ENCODE measurements at places on chromosomes 2 and 18.

GRCh38 chr2:65037178-65037577 lies 19.0 kb upstream of the CEP68 start:
- no peak for DNase-seq

- DNase-seq: peak; percentile 44
These were observed 554.5 kb downstream of the STK39 start for GRCh38 chr2:167692936-167693335.

DNA sequence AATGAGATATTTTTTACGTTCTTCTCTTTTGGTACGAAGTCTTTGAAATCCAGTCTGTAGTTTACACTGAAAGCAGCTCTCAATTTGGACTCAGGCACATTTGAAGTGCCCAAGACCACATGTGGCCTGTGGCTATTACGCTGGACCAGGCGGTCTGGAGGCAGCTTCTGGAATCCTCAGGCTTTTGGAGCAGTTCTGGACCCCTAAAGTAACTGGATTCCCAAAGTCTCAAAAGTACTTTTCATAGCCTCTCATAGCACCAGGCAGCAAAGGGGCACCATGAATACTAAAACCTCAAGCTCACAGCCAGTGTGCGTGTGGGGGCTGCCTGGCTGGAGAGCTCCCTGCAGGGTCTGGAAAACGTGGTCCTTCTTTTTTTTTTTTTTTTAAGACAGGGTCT lies 119.0 kb downstream of the SMAD7 start:
- no peak for DNase-seq

DNA sequence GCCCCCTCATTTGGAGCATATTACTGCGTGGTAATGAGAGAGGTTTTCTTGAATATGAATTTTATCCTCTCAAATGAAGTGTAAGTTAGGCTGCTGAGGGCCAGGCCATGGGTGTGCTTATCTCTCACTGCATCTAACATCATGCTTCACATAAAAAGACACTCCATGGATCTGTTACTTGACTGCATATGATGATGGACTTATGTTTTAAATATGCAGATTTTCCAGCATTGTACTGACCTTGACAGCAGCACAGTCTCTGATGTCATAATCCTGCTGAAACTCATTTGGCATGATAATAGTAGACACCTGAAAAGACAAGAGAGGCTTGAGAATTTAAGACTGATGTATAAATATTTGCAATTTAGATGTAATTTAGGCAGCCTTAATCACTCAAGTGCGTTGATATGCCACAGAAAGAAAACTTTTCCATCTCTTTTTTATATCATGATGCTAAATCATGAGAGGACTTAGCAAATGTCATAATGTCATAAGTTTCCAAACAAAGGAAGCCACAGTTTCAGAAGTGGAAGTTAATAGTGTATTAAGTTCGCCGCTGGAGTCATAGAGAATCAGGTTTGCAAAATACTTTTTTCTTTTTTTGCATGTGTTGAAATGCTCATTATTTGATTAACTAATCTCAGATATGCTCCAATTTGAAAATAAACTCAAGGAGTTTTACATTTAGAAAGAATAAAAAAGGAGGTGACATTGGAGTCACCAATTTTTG lies 62.7 kb upstream of the CD302 start:
- DNase-seq: no peak

- no peak for DNase-seq
These were observed 70.3 kb upstream of the ACVR1C start for GRCh38 chr2:157699009-157699408.

GRCh38 chr2:240538031-240538780 lies 19.6 kb downstream of the ANKMY1 start:
- DNase-seq: no peak

DNA sequence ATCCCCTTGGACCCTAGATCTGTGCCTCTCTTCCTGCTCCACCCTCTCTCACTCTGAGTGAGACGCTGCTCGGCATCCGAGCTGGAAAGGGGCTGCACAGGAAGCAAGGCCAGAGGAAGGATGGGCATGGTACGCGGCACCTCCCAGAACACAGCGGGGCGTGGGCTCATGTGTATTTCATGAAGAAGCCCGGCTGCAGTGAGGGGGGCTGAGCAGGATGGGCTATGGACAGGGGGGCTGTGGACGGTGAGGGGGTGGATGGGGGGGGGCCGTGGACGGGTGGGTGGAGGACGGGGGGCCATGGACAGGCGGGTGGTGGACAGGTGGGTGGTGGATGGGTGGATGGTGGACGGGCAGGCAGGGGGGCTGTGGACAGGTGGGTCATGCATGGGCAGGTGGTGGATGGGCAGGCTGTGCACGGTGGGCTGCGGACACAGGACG lies 28.5 kb downstream of the SLC66A2 start:
- DNase-seq: no peak

- DNase-seq: peak; percentile 15
These were observed 448.7 kb upstream of the TCF4 start for GRCh38 chr18:56036741-56037140.

DNA sequence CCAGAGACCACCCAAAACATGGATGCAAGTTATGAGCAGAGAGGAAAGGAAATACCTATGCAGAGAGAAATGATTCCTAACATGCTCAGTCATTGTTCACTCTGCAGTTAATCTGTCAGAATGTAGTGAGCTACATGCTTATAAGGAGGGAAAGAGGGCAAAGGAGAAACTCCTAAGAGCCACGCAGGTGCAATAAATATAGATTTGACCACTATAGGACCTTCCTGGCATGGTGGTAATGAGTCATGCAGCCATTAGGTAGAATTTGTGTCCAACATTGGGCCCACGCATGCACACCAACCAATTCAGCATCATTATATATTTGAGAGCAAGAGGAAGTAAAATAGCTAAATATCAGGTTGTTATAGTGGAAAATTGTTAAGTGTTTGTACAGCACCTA lies 699.9 kb downstream of the DSC3 start:
- DNase-seq: no peak

GRCh38 chr18:70464343-70465114 lies 175.7 kb downstream of the SOCS6 start:
- DNase-seq: peak; percentile 1

DNA sequence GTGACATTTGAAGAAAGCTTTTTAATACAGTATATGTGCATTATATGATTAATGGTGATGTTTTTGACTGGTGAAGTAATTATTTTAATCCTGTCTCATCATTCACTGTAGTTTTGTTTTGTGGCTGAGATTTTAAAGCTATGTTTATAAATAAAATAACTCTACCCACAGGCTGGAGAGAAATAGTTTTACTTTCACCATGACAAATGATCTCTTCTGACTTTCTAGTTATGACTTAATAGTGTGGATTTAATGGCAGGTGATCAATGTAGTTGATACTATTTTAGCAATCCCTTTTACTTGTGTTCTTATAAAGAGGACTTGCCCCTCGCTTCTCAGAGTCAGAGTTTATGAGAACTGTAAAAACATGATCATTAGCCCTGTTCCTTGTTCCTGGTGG lies 289.5 kb upstream of the SIX3 start:
- DNase-seq: no peak

GRCh38 chr2:60529785-60530627 lies 23.4 kb downstream of the BCL11A start:
- DNase-seq: no peak

Measured in NCI-H2029 treated with DMSO at 0.1 percent for 48 hours (cell line).